ENCODE measurements at places on chromosomes 12 and 14.

DNA sequence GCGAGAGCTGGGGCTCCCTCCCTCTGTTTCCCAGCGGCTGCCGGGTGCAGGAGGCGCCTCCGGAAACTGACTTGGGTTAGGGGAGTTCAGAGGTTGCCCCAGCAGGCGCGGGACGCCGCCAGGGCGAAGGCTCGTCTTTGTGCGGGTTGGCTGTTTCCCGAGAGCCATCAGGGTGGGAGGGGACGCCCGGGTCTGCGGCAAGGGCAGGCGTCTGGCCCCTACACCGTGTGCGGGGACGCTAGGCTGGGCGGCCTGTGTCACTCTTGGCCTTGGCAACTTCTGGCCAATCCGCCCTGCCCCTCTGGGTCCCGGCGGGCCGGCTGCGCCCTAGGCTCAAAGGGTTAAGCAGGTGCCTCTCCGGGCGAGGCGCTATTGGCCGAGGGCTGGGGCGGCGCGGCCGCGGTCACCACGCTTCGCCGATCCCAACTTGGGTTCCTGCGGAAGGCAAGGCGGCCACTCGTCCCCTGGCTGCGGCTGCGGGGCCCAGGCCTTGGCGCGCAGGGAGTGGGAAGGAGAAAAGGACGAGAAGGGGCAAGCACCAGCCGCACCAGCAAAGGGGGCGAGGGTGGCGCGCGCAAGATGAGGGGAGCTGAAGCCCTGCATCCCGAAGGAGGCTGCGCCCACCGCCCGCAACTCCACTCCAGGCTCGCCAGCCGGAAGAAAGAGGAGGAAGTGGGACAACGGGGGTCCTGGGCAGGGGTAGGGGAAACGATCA lies 5.6 kb upstream of the NPAS3 start:
- DNase-seq, result no peak

- no peak for DNase-seq
Measured at GRCh38 chr12:29582146-29582545, 84.7 kb upstream of the OVCH1 start.

DNA sequence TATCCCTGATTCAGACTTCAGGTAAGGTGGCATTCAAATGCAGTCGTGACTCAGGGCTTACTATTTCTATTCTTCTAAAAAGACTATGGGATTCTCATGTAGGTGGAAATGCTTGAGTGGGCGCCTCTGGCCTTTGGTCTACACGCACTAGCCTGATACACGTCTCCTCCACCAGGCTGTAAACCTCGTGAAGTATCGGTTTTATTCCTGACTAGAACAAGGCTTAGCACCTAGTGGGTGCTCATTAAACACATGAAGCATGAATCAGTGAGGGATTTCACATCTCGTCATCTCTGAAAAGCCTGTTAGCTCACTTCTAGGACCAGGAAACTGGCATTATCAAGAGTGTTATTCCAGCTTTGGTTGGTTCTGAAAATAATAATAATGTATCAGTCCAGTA lies 17.7 kb upstream of the HNF1A start:
- no peak for DNase-seq

- no peak for DNase-seq
Measured at GRCh38 chr12:44357494-44357893, 518.6 kb downstream of the NELL2 start.

GRCh38 chr12:25764409-25764808 lies 194.1 kb upstream of the RASSF8 start:
- no peak for DNase-seq

DNA sequence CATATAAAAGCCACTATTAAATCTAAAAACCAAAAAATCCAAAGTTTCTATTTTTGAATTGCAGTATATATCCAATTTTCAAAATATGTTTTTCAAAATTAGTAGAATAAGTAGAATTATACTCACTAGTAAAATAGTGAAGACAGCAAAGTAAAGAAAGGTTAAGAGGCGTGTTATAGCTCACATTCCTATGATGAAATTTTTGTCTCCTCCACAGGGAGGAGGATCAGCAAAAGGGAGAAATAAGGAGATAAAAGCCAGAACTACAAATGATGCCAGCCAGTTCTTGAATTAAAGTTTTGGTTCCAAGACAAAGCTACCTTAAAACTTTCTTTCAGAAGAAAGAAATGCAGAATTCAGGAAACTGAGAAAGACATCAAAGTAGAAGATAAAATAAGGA lies 50.0 kb downstream of the C2CD5 start:
- DNase-seq, result no peak

DNA sequence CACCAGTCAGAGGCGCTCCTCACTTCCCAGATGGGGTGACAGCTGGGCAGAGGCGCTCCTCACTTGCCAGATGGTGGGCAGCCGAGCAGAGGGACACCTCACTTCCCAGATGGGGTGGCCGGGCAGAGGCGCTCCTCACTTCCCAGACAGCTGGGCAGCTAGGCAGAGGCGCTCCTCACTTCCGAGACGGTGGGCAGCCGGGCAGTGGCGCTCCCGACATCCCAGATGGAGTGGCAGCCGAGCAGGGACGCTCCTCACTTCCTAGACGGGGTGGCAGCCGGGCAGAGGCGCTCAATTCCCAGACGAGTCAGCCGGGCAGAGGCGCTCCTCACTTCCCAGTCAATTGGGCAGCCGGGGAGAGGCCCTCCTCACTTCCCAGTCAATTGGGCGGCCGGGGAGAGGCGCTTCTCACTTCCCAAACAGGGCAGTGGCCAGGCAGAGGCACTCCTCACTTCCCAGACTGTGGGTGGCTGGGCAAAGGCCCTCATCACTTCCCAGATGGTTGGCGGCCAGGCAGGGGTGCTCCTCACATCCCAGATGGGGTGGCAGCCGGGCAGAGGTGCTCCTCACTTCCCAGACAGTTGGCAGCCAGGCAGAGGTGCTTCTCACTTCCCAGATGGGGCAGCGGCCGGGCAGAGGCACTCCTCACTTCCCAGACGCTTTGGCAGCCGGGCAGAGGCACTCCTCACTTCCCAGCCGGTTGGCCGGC lies 143.8 kb upstream of the ARID2 start:
- DNase-seq, result no peak

GRCh38 chr12:102691773-102692555 lies 211.6 kb upstream of the IGF1 start:
- DNase-seq, result no peak

- DNase-seq, result no peak
Measured at GRCh38 chr14:73786636-73787485, 64.8 kb upstream of the PTGR2 start.

GRCh38 chr12:80877721-80878265 lies 59.9 kb downstream of the LIN7A start:
- no peak for DNase-seq

DNA sequence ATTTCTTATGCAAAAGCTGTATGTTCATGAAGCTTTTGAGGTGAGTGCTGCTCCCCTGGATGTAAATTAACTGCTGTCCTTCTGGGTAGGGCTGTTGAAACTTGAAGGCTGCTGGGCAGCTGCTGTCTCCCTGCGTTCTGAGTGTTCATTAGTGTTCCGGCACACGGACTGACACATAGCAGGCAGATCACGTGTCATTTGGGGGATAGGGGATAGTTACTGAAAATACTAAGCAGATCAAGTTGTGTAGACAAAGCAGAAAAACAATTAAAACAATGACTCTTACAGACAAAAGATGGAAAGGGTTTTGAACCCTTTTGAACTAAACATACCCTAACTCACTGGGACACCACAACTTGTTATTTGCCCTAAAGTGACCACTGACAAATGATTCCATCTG lies 82.5 kb downstream of the PRICKLE1 start:
- no peak for DNase-seq

DNA sequence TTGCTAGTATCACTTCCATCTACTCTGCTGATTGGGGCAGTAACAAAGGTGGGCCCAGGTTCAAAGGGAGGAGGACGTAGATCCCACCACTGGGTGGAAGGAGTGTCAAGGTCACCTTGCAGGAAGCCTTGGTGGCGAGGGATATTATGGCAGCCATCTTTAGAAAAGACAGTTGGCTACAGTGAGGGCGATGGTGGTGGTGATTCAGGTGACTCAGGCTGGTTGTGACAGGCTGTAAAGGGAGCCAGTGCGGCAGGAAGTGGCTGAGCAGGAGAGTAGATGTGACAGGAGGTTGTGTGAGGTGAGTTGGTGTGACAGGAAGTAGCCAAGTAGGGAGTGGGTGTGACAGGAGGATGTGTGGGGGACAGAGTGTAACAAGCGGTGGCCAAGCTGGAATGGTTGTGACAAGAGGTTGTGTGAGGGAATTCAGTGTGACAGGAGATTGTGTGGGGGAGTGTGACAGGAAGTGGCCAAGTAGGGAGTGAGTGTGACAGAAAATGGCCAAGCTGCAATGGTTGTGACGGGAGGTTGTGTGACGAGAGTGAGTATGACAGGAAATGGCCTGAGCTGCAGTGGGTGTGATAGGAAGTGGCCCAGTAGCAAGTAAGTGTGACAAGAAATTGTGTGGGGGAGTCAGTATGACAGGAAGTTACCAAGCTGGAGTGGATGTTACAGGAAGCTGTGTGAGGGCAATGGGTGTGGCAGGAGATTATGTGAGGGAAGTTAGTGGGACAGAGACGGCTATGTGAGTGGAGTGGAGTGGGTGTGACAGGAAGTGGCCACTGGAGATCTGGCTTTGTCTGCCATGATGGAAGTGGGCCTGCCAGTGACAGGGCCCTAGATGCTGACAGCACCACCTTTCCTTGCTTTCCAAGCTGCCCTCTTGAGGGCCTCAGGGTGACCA lies 136.5 kb upstream of the MYL2 start:
- DNase-seq, result no peak

GRCh38 chr12:93970900-93971688 lies 177.3 kb upstream of the PLXNC1 start:
- no peak for DNase-seq

DNA sequence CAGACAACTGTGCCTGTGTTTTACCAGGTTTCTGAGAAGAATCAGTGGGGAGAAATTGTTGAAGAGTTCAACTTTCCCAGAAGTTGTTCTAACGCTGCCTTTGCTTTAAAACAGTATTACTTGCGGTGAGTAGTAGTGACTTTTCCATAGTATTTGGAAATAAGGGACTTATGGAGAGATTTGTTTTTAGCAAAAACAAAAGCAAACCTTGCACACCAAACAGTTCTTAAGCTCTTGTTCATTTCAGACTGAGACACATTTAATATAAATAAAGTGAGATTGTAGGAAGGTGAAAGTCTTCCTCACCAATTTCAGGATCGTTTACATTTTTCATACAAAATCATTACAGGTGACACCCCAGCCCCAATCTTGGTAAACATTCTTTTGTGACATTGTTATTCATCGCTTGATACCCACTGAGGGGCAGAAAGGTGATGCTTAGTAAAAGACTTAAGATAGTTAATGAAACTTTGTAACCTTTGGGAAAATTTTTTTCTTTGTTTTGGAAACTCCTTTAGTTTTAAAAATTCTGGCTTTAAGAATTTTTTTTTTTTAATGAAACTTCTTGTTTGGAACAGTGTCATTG lies 1.8 kb downstream of the ARID2 start:
- DNase-seq, result no peak

DNA sequence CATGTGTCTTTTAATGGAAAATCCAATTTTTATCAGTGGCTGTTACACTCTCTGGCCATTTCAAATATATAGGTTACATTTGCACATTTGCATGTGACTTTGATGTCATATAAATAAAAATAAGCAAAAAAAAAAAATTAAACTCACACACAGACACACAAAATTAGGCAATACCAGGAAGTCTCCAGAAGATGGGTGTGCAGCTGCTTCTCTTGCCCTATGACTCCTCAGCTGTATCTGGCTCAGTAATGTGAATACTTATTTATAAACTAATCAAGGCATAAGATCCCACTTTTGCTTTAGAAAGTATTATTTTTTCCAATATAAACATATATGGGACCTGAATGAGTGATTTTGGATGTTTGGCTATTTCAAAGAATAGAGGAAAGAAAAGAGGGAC lies 461.1 kb downstream of the LRIG3 start:
- no peak for DNase-seq

DNA sequence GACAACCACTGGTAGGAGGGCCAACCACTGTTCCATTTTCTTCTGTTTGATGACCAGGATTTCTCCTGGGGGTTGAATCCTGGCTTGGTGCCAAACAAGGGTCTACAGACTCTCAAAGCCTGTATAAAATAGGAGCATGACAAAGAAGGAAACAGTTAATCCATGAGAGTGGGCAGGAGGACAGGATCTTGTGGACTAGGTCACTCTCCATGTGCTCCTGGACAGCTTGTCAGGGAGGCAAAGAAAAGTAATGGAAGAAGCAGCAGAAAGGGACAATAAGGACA lies 243.7 kb downstream of the AKAP6 start:
- no peak for DNase-seq

DNA sequence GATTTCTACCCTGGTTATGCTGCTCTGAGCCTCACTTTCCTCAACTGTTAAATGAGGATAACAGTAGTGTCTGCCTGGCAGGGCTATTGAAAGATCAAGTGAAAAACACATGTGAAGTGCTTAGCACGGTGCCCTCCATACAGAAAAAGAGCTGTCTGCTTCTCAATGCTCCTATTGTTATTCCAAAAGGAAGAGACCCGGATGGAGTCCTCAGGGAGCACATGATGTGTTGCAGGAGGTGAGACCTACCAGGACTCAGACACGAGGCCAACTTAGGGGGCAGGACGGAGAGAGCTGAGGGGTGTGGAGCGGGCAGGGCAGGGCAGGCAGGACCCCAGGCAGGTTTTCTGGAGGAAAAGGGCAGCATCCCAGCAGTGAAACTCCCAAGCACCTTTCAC lies 8.9 kb downstream of the FAIM2 start:
- DNase-seq, result no peak

DNA sequence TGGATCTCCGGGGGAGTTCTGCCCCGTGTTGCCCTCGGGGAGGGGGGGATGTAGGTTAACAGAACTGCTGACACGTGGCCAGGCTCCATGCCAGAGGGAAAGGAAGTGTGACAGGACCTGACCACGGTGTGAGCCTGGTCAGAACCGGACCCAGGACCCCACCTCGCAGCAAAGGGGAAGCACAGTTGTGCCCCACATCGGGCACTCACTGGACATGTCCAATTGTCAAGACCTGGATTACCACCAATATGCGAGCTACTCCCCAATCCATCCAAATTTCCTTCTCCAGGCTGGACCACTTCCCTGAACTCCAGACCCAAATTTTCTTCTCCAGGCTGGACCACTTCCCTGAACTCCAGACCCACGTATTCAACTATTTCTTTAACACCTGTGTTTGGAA lies 78.8 kb upstream of the PIWIL1 start:
- DNase-seq, result no peak

GRCh38 chr12:69097619-69098368 lies 141.6 kb upstream of the CPSF6 start:
- DNase-seq, result peak; percentile 72

DNA sequence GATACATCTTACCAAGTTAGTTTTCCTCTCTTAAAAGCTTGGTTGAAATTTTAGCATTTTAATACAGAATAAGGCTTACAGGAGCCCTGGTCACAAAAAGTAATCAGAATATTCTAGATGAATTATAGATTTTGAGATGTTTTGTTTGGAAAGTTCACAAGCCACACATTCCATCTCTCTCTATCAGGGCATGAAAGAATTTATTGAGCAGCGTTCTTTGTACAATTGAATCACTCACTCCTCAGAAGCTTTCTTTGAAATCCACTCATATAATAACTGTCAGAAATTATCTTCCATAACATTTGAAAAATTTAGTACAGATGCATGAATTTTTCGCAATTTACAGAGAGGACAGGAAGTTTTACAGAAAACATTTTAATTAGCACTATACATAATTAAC lies 938.6 kb upstream of the MDGA2 start:
- no peak for DNase-seq
